Thyroid gland (tissue), 4 donors: ENCODE measurements at places on chromosomes 13 and 19. TPM values are rescaled to one million over a fixed set of nuclear protein-coding genes. Genes with fewer than 3 reads are reported as not detected.

CEACAM3 gene
- total RNA-seq, result not detected

DNA sequence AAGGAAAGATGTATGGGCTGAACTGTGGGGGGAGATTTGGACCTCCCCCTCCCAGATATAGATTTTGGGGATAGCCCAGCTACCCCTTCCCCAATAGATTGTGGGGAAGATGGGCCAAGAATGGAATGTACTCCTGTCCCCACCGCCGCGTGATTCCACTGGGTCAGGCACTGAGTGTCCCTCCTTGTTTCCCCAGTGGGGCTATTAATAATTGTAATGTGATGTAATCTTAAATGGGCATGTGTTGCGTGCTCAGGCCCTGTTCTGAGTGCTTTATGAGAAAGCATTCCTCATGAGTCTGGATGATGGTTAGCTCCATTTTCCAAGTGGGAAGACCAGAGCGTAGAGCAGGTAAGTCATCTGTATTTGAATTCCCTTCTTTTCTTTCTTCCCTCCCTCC is 1.4 kb downstream of the PSMD8 start:
- no peak for DNase-seq

- DNase-seq, result no peak
These were observed 11.7 kb upstream of the PTPRS start for GRCh38 chr19:5352229-5352763.

- no peak for DNase-seq
These were observed 15.1 kb upstream of the GAS6 start for GRCh38 chr13:113879017-113879416.

DNA sequence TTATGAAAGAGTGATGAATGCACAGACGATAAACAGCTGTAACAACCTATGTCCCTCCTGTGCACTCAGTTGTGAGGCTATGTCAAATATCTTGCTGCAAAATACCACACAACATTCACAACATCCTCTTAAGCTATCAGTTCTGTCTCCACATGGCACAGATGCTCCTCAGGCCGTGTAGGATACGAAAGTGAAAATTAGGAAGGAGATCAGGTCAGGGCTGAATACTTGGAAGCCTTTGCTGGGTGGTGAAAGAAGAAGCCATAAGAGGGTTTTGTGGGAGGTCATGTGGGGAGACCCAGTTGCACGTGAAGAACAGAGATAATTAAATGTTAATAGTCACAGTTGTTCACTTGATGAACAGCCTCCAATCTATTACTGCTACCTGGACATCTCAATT is 58.9 kb downstream of the RXFP2 start:
- no peak for DNase-seq
